ENCODE measurements at places on chromosomes 1 and 21.

- no peak for DNase-seq
Measured at GRCh38 chr1:203093754-203094410, 8.1 kb upstream of the MYOG start.

DNA sequence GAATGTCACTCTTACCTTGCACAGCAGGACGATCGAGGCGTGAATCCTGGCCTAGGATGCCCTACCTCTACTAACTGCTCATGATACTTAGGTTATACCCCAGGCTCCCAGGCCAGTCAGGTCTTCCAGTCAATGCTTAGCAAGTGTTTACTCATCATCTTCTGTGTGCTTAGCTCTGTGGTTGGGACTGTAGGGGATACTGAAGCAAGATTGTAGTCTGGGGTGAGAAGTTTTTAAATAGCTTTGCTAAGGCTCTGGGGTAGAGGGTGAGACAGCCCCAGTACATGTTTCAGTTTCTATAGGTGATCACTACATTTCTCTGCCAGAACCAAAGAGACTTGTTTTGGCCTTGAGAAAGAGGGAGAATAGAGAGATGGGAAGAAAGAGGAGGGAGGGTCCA lies 250.8 kb upstream of the KIAA0040 start:
- no peak for DNase-seq

- DNase-seq: no peak
Measured at GRCh38 chr1:118989878-118990378, 1.8 kb upstream of the TBX15 start.

DNA sequence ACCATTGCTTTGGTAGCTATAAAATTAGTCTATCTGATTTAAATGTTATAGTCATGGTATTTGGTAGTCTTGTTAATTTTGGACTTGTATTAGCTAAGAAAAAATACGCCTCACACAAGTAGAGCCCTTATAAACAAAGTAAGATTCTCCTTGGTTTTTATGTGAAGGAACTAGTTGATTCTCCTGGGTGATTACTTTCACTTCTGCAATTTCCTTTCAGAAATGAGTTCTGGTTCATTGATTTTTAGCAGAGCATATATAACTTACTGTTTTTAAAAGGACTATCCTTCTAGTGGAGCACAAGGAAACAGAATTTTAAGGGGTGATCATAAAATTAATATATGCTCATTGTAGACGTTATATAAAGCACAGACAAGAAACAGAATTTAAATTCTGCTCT lies 120.1 kb downstream of the BACH1 start:
- no peak for DNase-seq

- DNase-seq: no peak
Measured at GRCh38 chr21:38661197-38661871, 144.4 kb upstream of the ETS2 start.

GRCh38 chr1:205943245-205943644 lies at the start of gene SLC26A9:
Gene SLC26A9, minus strand, starts transcription at chr1:205943456. Its CDS starts 7,636 bp downstream, at chr1:205935820.
- DNase-seq: no peak

DNA sequence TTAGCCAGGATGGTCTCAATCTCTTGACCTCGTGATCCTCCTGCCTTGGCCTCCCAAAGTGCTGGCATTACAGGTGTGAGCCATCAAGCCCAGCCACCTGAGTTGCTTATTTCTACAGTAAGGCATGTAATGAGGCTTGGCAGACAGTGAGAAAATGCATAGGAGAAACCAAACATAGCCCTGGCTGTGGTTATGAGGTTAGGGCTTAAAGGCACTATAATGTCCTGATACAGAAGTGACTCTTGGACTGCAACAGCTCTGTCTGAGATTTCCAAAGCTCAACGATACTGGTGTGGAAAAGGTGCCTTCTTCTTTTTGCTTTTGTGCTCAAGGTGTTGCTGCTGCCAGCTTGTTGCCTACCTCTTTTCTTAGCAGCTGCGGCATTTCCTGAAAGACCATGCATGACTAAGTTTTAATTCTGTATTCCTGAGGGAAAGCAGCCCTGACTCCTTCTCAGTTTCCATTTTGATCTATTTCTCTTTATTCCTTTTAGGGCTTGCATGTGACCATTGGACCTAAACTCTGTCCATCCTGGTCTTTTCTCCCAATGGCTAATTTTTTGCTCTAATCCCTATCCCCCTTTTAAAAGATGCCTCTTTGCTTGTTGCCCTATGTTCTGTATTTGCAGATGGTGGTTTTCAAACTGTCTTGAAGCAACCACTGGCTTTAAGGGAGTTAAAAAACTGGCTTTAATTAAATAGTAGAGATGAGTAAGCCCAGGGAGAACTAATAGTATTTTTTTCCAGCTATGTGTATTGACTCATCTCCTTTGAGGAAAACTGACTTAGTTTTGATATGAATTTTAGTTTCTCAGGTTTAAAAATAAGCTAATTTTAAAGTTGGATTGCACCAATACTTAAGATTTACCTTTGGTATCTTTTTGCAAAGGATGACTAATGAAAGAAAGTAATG lies 70.3 kb downstream of the KIF1B start:
- no peak for DNase-seq

DNA sequence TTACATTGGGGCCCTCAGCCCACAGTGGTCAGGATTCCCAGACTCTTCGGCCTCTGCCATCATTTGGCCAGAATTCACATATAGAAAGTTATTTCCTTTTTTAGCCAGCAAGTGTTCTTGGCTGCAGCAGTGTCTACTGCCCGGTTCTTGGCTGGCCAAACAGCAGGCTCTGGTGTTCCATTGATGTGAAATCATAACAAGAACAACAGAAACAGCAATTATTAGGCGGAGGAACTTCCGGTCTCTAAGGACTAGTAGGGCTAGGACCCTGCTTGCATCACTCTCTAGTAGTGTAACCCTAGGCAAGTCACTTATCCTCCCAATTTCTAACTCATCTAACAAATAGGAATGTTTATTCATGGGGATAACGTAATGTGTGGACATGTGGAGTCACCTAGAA lies 8.7 kb upstream of the GJA5 start:
- DNase-seq: no peak

GRCh38 chr1:208166340-208167138 lies 77.6 kb downstream of the PLXNA2 start:
- no peak for DNase-seq

DNA sequence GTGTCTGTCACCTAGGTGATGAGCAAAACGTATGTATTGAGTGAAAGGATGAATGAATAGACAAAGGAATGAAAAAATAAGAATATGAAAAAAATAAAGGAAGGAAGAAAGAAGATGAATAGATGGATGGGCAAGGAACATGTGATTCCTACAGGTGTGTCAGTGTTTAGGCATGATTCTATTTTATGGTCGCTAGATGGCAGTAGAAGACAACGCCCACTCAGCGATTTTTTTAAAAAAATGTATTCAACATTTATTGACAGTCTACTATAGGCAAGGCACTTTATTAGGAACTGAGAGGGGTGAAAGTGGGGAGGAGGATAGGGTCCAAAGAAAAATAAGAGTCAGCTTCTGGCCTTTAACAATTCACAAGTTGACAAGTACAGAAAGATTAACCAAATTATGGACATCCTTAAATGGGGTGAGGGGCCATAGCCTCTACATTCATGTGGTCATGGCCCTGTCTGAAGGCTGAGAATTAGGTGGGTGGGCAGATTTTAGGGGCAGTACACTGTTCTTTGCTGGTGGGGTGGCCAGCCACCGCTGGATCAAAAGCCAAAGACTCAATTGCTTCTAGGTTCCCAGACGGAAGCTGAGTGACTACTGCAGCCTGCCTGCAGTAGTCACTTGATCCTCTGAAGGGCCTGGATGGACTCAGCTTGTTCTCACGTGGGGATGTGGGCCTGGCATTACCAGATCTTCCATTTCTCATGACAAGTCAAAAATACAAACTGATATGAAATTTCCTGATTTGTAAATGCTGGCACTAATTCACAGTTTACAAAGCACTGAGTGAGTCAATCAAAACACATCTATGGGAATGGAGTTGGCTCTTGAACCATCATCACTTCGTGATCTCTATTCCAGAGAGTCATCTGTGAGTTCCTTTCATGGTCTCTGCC lies 83.9 kb downstream of the FASLG start:
- no peak for DNase-seq

- DNase-seq: no peak
Measured at GRCh38 chr1:52102336-52103013, 39.4 kb upstream of the ZFYVE9 start.

DNA sequence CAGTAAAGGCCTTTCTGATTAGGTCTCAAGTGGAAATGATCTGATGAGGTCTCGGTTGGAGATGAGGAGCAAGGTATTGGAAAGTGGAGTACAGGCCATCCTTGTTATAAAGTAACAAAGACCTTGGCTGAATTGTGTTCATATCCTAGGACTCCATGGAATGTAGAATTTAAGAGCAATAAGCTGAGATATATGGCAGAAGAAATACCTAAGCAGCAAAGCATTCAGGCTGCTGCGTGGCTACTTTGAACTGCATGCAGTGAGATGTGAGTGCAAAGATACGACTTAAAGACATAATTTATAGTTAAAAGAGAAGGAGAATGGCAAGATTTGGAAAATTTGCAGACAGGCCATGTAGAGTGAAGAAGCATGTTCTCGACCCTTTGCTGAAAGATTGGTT lies 11.2 kb upstream of the XPR1 start:
- no peak for DNase-seq

DNA sequence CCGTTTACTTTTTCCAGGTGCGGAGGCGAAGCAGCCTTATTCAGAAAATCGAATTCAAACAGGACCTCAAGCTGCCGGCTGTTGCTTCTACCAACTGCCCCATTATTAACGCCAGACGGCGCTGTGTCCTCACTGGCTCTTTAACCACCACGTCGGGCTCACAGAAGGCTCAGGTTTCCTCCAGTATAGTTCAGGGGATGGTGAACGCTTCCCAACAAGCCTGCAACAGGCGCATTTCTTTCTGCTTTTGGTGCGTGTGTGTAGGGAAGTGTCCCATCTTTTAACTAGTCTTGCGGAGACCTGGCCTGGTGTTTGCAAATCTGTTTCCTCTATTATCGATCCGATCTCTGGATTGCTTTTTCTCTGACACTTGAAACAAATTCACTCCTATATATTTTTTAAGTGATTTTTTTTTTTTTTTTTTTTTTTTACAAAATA lies 791 bp upstream of the STUM start:
- peak; percentile 90 for DNase-seq

DNA sequence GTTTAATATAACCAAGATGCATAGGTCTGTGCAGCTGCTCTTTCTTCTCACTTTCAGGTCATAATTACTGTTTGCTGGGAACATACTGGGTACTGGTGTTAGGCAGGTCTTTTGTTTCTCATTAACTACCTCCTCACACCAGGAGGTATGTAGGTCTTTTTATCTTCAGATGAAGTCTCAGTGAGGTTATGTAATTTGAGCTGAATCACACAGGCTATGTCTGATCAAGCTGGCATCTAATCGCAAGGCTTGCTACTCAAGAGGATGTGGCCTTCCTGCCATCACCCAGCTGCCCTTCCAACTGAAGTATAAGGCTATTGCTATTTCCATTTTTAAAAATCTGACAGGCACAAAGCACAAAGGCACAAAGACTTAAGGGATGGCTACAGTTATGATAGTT lies 96.4 kb downstream of the RUNX1 start:
- peak; percentile 89 for DNase-seq

DNA sequence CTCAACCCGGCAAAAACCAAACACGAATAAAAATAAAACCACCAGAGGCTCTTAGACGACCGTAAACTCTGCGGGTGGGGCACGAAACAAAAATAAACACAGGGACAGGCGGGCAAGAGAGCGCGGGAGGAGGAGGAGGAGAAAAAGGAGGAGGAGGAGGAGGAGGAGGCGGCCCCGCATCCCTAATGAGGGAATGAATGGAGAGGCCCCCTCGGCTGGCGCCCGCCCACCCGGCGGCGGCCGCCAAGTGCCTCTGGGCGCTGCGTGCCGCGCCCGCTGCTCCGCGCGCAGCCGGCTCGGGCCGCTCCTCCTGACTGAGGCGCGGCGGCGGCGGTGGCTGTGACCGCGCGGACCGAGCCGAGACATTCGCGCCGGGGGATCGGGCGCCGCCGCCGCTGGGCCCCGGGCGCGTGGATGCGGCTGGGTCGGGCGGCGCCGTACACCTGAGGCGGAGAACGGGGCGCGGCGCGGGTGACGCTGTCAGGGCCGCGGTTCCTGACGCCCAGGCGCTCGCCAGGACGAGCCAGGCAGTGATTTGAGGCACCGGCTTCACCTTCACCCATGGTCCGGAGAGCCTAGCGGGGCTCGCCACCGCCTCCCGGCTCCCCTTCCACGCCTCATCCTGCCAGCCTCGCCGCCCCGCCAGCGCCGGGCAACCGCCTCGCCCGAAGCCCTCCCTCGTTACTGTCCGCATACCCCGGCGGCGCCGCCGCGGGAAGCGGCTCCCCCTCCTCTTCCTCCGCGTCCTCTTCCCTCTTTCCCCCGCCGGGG lies at the start of gene MARK1:
Gene MARK1 (plus strand): TSS at position 229 of the 771 bp plus-strand sequence. CDS start 687 bp downstream, outside the sequence.
- DNase-seq: peak; percentile 75

DNA sequence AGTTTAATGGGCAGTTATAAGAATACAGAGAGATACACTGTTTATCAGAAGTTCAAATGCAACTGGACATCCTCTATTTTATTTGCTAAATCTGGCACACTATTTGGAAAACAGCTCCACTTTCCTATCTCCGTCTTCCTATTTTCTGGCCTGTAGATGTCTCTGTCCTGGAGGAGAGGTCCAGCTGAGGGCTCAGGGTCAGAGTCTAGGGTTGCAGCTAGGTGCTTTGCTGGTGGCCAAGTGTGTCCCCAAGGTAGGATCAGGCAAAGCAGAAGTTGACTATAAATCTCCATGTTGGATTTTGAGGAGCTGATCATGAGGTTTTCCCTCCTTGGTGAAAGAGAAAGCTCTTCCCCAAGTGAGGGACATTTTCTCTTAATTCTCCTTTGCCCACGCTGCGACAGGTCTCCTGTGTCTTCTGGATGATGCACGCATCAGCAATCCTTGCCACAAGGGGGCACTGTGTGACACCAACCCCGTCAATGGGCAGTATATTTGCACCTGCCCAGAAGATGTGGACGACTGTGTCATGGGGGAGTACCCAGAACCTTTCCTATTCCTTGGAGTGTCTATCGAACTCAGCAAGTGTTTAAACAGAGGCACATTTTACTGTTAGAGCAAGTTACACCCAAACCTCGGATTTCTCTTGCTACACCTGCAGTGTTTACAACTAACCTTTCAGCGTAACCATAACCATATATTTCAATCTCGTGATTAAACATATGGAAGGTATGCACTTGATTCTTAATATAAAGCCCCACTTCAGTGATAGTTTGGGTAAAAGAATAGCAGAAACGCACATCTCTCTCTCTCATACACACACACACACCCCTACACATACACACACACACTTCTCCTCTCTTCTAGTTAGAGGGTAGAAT lies 10.2 kb downstream of the ADAM30 start:
- DNase-seq: peak; percentile 50

GRCh38 chr1:184186167-184186566 lies 134.6 kb downstream of the TSEN15 start:
- no peak for DNase-seq

Measured in COR-L47 (cell line).